Vagina (tissue), 2 donors: ENCODE measurements at places on chromosomes 4 and X.

- DNase-seq: no peak
Observed at GRCh38 chr4:125750828-125751466, 436.2 kb downstream of the FAT4 start.

GRCh38 chr4:145307120-145307519, 126.7 kb upstream of the OTUD4 start:
- no peak for DNase-seq

GRCh38 chrX:150014525-150014924, 76.2 kb upstream of the EOLA2 start:
- DNase-seq: no peak

DNA sequence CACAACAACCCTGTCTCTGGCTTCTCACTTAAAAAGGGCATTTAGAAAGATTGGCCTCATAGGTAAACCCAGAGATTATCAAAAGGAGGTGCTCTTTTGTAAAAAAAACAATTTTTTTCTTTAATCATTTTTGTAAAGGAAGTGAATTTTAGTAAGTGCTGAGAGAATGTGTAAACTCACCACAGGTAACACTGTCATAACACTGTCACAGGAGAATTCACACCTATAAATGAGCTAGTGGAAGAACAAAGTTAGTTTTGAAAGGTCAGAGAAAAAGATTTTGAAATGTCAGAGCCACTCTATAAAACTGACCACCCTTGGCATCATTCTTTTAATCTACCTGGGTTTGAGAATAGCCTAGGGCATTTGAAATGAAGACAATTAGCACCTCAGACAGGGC, 3.3 kb upstream of the SH2D1A start:
- DNase-seq: no peak

DNA sequence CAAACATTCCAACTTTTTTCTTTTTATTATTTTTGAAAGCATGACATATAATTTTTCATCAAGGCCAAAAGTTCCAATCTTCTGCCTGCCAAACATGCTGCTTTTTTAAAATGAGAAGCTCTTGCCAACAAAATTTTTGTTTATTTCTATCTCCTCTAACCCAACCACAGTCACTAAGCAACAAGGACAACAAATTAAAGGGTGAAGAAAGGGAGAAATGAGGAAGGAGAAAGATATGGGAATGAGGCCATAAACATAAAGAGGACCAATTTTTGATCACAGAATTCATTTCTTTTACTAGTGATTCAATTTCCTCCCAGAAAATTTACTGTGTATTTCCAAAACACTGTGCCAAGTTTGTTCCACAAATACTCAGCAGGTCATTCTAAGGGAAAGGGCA, 537.0 kb upstream of the DIAPH2 start:
- no peak for DNase-seq

GRCh38 chr4:119103263-119103662, 32.4 kb upstream of the MYOZ2 start:
- DNase-seq: no peak

GRCh38 chr4:180059216-180059881, 2183.9 kb upstream of the TENM3 start:
- DNase-seq: no peak

DNA sequence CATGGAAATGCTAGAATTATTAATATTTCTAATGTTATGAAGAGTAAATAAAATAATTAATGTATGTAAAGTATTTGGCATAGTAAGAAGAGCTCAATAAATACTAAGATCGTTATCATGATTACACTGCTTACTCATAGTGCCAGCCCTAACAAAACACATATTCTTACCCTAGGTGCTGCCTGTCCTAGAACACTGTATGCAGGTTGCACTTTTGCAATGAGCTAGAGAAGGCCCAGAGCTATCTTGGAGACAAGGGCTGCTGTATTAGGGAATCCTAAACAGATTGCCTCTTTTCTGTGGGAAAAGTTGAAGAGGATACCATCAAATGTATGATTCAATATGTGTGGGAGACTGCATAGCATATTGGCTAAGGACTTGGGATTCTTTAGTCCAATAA, 48.0 kb upstream of the TMEM164 start:
- DNase-seq: no peak

DNA sequence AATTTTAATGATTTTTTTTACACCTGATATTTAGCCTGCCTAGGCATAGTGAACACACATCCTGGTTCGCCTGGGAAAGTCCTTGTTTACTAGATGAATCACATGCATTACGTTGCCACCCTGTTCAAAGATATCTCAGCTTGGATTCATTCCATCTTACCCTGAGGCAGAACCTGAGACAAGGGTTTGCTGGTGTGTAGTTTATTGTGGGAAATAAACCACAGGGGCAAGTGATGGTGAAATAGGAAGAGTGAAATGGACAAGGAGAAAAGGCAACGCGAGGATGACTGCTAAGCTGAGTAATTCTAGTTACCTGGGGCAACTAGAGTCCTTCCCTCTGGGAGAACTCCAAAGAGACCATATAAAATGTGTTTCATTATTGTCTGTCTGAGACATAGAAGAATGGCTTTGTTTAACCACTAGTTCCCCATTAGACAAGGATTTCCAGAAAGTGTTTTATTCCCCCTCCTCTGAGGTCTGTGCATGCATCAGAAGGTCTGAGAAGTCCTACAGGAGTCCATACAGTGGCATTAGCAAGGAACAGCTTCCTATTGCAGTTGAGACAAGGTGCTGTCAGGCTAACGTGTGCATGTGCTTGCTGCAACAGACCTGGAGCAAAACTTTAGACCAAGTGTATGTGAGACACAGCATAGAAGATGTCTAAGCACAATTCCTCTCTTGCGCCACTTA, 797.3 kb upstream of the FRG1 start:
- DNase-seq: no peak
